IMR-90 (cell line): ENCODE measurements at places on chromosomes 6 and 20.

GRCh38 chr20:49557449-49557848 lies 10.5 kb downstream of the PTGIS start:
- DNase-seq = peak; percentile 50

DNA sequence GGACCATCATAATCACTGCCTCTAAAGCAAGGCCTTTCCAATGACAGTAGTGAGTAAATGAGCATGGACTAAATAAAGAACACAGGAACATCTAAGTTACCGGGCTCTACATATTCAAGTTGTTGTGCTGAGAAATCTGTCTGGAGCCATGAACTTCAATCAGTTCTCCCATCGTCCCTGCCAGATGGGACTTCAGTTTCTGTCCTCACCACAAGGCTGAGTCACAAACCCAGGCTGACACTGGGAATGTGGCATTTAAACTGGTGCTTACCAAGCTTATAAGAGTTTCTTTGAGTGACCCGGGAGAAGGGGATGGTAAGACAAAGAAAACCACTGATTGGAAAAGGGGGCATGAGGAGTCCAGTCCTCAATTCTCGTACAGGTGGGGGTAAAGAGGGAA lies 497.0 kb downstream of the MAFB start:
- no peak for DNase-seq

DNA sequence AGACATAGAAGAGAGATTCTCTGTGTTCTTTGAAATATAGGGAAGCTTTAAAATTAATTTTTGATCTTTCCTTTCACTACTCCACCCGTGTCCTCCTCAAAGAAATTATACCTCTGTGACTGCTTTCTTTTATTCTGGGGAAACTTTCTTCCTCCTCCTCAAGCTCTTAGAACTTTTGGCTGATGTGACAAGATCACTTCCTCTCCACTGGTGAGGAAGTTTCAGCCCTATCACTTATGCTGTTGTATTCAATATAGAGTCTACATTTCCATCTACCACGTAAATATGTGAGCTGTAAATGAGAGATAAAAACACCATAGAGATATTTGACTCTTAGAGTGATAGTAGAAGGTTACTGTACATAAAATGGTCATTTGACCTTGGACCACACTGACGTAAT lies 141.9 kb upstream of the SASH1 start:
- DNase-seq = no peak

- DNase-seq = peak; percentile 59
Measured at GRCh38 chr6:132812756-132813172, 1.6 kb upstream of the RPS12 start.

DNA sequence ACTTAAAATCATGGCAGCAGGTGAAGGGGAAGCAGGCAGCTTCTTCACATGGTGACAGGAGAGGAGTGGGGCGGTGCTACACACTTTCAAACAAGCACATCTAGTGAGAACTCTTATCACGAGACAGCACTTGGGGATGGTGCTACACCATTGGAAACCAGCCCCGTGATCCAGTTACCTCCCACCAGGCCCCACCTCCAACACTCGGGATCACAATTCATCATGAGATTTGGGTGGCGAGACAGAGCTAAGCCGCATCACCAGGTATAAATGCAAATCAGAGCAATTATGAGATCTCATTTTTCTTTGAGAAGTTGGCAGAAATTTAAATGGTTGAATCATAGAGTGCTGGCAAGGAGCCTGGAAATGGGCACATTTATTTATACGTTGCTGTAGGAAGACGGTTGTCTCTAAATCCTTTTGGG lies 31.4 kb downstream of the IGF2R start:
- DNase-seq = no peak

- peak; percentile 76 for DNase-seq
Measured at GRCh38 chr6:27684264-27685211, 211.6 kb upstream of the ZNF184 start.

- no peak for DNase-seq
Measured at GRCh38 chr6:45726444-45726843, 289.2 kb downstream of the CLIC5 start.

GRCh38 chr6:152587473-152587872 lies 49.7 kb downstream of the SYNE1 start:
- DNase-seq = no peak

- DNase-seq = peak; percentile 51
Measured at GRCh38 chr20:46951840-46952497, 57.3 kb downstream of the EYA2 start.

DNA sequence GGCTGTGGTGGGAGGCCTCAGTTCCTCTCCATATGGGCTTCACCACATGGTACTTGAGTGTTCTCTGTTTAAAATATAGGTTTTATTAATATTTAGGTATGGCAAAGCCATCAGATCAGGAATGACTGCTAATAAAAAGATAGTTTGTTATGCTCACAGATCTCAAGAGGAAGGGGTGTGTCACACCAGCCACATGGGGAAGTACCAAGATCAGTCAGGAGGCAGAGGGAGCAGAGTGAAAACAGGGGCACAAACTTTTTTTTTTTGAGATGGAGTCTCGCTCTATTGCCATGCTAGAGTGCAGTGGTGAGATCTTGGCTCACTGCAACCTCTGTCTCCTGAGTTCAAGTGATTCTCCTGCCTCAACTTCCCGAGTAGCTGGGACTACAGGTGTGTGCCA lies 92.1 kb upstream of the GCM1 start:
- DNase-seq = no peak

DNA sequence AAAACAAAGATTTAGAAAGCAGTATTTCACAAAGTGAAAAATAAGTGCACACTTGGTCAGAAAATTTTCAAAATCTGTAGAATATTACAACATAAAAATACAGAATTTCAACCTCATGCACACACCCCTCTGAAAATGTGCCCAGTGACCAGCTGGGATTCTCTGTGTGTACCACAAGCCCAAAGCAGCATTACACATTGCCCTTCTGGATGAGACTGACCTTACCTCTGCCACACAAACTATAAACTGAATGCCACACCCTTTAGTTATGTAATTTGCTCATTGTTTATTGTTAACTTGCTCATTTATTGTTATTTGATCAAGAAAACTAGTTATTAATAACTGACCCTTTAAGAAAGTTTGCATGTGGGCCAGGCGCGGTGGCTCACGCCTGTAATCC lies 303.0 kb downstream of the FOXC1 start:
- no peak for DNase-seq

GRCh38 chr6:105951322-105951721 lies 134.8 kb upstream of the PRDM1 start:
- DNase-seq = no peak

DNA sequence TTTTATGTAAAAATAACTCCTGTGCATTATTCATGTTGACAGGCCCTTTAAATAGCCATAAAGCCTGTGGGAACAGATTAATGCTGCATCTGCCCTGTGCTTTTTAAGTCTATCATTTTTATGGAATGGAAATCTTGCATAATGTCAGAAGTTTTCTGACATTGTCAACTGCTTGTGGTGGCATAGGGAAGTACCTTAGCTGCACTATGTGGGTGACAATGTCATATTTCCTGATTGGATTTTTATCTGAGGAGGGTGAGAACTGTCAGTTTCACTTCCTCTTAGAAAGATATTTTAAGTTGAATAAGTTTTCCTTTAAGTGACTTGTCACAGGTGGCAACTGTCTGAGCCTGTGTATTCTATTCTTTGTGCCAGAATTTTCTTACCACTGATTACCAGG lies 267.9 kb downstream of the PLCB1 start:
- DNase-seq = no peak

DNA sequence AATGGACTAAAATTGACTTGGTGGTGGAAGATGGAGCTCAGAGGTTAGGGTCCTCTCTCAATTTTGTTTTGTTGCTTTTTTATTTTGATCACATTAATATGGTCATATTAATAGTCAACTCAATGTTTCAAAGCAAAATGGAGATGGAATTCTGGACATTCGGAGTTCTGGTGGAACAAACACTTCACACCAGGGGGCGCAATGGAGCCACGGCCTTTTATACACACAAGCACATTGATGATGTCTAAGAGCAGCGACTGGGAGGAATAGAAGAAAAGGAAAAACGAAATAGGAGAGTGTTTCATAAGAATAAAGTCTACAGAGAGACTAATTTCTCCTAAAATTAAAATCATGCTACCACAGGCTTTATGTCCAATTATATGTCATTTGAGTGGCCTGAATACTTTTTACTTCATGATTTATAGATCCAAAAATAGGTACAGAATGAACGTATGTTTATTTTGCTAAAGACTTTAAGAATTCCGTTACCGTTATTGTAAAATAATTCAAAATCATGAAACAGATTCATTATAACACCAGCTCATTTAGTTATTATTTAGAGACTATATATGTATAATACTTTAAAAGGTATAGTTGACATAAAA lies 197.6 kb upstream of the SASH1 start:
- peak; percentile 73 for DNase-seq
